ENCODE measurements at places on chromosomes 6 and 20. TPM values are rescaled to one million over a fixed set of nuclear protein-coding genes. Genes with fewer than 3 reads are reported as not detected.

DNA sequence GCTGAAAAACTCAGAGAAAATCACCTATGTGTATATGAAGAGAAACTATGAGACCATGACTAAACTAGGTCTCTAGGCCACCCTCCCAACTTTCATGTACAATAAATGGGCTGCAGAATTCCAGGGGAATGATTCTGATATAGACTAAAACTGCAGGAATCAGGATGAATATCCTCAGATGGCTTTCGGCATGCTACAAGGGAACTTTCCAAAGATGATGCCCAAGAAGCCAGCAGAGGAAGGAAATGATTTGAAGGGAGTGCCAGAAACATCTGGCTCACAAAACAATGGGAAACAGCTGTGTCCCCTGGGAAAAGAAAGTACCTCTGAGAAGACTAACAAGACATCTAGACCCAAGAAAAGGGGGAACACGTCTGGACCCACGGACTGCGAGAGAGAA, 41.1 kb downstream of the PLN start:
- DNase-seq: no peak

The RBM12 gene
- polyA plus RNA-seq: 22.5 TPM

DNA sequence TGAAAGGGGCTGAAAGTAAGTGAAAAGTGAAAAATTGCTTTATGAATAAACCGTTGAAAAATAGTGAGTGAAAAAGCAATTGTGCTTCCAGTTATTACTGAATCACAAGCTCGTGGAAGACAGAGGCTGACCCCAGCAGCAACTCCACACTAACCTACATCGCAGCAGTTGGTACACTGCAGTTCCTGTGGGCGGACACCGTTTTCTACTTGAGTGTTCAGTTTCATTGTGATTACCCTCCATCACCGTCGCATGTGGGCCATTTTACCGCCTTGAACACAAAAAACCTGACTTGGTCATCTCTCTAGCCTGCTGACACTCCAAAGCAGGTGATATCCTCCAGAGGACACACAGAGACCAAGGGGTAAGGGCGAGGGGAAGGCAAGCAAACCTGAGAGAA, 28.4 kb downstream of the PRDM1 start:
- no peak for DNase-seq

DNA sequence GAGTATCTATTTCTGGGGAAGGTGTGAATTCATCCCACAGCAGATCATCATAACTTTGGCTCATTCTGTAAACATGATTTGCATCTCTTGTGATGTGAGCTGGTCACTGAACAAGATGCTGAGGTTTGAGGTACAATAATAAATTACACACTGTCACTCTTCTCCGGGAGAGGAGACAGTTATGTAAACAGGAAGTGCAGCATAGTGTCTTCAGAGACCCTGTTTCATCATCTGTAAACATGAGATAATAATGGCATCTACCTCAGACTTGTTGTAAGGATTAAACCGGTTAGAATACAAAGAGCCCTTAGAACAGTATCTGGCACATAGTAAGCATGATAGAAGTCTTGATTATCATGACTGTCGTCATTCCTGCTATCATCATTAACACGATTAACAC, 125.2 kb downstream of the TBC1D7 start:
- DNase-seq: no peak

The FOXS1 gene
- polyA plus RNA-seq: 0.65 TPM

The CLIC5 gene
- 30.2 TPM for polyA plus RNA-seq

GRCh38 chr6:27133281-27134227, 113.9 kb upstream of the PRSS16 start:
- DNase-seq: peak; percentile 79

DNA sequence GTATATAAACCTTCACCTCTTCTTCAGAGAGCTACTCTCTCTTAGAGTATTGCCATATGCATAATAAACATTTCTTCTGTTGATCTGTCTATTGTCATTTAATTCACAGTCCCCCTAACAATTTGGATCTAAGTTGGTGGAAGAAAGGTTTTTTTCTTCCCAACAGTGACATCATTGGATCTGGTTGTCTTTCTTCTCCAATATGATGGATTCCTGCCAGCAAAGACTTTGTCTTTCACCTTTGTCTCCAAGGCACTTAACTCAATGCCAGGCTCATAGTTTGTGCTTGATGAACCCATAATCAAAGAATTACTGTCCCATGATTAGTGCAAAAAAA, 39.6 kb downstream of the ABHD12 start:
- no peak for DNase-seq

GRCh38 chr6:23394681-23395080, 731.3 kb upstream of the NRSN1 start:
- DNase-seq: no peak

The JPH2 gene
- 13.5 TPM for polyA plus RNA-seq

The DNAAF9 gene
- polyA plus RNA-seq: 7.1 TPM

DNA sequence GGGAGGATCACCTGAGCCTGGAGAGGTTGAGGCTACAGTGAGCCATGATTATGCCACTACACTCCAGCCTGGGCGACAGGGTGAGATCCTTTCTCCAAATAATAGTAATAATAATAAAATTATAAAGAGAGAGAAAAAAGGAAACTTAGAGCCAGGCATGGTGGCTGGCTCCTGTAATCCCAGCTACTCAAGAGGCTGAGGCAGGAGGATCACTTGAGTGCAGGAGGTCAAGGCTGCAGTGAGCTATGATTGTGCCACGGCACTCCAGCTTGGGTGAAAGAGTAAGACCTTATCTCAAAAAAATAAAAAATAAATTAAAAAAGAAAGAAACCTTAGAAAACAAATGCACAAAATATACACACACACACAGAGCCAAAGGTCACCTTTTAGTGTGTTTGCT, 5.2 kb upstream of the SAMHD1 start:
- DNase-seq: no peak

The TRIM10 gene
- not detected for polyA plus RNA-seq

- peak; percentile 80 for DNase-seq
Measured at GRCh38 chr6:30942338-30943060, 1.7 kb downstream of the MUCL3 start.

DNA sequence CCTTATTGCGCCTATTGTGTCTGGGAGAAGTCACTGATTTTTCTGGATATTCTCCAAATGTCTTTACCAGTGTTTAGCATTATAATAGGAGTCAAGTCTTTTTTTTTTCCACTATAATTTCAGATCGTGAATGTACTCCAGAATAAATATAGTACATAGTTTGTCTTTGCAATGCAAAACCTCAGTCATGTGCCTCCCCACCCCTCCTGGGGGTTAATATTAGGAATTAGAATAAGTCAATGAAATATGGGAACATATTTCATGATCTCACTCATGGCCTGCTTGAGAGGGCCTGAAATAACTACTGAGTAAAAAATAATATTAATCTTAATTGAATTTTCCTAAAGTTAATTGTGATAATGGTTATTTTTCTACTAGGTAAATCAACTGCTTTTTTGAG, 79.0 kb upstream of the TMEM170B start:
- DNase-seq: no peak

DNA sequence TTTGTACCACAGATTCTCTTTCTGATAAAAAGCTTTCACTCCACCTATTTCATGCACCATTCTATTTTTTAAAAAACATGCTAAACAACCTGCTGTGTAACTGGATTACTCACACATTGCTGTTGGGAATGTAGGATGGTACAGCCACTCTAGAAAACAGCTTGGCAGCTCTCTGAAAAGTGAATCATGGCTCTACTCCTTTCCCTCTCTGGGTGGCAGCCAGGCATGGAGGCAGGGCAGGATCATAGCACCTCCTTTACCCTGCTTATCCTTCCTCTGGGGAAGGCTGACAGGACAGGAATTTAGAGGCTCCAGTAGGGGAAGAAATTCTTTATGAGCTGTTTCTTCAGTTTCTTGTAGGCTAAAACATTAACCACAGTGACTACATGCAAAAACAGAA, 6.7 kb upstream of the VNN2 start:
- DNase-seq: peak; percentile 33

- DNase-seq: peak; percentile 56
Measured at GRCh38 chr6:150697515-150697914, 97.8 kb downstream of the PLEKHG1 start.

DNA sequence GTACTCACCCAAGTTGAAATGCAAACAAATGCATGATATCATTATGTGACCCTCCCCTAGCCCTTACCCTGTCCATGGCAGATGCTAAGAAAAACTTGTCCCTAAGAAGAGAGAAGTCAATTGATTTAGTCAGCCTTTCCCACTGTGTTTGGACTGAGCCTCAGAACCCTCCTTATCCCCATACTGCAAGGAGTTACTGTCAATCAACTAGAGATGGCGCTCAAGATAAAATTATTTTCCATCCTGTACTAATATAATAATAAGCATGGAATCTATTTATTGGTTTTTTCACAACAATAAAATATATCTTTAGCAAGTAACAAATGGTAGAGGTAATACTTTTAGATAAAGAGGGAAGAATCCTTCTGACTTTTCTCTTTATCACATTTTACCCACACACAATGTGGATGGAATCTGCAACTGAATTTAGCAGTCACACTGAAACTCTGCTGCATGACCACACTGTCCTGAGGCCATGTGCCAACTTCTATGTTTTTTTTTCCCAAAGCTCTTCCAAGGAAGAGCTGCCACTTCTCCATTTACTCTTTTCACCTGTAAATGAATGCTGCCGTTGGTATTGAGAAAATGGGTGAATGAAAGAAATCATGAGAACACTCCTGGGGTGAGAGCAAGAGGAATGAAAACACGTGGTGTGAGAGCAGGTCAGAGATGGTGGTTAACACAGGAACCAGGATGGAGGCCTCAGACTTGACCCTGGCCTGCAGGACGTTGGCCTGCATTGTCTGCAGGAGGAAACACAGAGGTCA, 10.5 kb downstream of the NT5E start:
- no peak for DNase-seq

The MLIP gene
- polyA plus RNA-seq: 163 TPM

DNA sequence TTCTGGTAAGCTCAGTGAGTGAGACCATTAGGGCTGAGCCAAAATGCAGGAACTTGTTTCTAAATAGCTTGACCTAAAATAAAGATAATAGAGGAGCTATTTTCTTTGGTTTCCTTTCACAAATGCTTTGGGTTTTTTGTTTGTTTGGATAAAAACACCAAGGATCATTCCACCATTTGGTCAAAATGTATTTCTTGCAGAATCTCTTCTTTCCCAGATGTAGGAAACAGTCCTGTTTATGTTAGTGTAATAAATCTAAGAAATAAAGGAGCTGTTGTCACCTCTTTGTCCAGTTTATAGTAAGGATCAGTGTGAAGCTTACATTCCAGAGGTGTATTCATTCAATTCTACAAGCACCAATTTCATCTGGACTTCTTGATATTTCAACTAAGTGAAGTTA, 297.8 kb downstream of the GJA1 start:
- no peak for DNase-seq
